ENCODE measurements at places on chromosomes 6 and 20.

DNA sequence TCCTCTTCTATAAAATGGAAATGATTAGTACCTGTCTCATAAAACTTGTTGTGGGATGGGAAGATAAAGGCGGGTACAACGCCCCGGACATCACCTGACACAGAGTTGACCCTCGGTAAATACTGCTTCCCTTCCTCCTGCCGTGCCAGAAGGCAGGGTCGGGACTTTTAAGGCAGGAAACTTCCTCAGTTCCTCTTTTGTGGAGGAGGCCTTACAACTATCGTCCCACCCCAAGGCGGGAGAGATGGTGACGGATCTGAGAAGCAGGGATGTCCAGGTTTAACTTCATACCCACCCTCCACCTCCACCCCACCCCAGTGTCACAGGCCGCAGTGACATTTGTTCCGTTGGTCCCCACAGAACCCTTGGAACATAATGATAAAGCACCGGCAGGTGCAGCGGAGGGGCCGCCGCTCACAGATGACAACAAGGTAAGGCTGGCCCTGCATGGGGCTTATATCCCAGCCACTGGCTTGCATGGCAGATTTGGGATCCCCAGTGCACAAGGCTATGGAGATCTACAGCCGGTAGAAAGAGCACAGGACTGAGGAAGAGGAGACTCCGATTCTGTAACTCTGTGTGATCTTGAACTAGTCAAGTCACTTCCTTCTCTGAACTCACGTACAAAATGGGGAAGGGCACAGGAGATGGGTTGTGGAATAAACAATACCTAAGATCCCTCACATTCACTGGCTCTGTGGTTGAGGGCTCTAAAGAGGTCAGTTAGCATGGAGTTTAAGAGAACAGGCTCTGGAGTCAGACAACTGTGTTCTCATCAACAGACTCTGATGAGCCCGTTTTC is 764 bp downstream of the DNTTIP1 start:
- no peak for DNase-seq

DNA sequence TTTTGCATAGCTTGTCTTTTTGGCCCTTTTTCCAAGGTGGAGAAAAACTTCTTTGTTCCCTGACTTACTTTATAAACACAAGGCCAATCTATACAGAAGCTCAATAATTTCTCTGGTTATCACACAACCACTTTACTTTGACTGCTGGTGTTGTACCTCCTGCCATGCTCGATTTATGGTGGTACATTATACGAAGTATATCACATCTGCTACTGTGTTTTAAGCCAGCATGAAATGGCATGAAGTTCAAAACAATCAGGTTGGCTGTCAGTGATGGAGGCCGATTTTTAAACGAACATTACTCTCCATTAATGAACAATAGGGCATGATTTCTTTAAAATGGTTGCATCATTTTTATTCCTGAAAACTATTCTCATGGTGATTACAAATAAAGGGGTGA is 21.0 kb upstream of the ATXN1 start:
- DNase-seq, result no peak

DNA sequence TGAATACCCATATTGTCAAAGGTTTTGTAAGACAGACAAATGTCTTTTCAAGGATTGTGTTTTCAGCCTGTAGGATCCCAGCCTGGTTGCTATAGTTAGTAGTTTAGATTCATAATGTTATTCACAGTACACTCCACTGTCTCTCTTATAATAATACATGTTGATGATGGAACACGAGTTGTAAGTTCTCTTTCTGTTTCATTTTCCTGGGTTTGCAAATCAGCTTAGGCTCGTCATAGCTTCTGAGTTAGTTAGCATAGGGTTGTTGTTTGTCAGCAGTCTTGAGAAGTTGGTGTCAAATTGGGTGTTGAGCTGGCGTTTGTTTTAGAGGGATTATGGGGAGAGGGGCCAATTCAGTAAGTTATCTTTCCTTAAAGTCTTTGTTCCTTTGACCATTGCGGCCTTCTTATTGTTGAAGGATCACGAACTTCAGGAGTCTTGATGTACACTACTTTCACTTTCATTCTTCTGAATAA is 45.8 kb downstream of the QKI start:
- peak; percentile 87 for DNase-seq

DNA sequence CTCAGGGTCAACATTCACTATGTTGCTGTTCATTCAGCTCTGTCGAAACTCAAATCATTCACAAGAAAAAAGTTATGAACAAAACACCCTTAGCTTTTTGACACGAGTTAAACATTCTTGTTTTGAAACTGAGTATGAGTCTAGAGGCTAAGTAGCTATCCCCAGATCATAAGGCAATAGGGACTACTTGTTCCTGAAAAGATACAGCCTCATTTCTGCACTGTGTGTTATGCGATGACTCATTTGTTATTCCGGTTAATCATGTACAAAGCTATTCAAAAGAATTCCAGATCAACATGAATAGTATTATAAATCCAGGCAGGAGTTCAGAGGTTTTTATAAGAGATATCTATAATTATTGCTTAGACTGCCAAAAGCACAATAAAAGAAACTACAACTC is 908.0 kb downstream of the QKI start:
- DNase-seq, result no peak

DNA sequence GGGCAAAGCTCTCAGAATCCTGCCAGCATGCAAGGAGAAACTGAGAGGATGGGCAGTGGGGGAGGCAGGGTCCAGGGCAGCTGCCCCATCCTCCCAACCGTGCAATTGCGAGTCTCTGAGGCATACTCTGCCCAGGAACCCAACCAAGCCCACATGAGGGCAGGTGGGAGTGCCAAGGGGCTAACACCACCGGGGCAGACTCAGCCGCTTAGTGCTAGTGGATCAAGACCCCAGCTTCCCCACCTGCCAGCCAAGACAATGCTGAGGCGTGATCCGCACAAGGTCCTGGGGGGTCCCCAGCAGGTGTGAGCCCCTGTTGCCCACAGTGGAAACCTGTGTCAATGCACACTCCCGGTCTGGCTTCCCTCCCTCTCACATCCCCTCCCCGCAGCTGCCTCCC is 48.5 kb upstream of the ENTPD6 start:
- DNase-seq, result no peak

GRCh38 chr20:37997516-37997915 is 35.7 kb downstream of the TTI1 start:
- no peak for DNase-seq

DNA sequence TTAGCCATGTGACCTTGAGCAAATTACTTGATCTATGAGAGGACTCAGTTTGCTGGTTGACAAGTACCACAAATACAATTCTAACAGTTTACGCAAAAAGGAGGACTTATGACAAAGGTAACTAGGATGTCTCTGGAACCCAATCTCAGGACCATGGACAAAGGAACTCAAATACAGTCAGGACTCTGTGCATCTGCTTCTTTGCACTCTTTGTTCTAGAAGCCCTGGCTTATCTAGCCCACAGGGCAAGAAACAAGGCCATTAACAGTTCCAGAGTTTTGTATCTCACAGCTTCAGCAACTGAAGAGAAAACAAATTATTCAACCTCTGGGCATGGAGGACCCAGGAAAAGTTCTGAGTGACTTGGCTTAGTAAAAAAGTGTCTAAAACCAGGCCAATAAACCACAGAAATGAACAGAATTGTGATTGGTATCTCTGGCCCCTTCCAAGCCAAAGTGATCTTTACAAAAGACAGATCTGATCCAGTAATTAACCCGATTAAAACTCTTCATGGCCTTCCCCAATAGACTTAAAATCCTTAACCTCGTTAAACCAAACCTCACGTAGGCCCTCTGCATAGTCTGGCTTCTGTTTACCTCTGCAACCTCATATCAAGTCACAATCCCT is 5.9 kb downstream of the WASF1 start:
- no peak for DNase-seq

Measured in CD4-positive, alpha-beta T cell treated with Interferon alpha-2 for 1 hour (primary cell).